ENCODE measurements at places on chromosomes 5 and 9.

GRCh38 chr9:35729700-35730485 is 2.1 kb downstream of the TLN1 start:
- DNase-seq, result peak; percentile 90

- DNase-seq, result no peak
Observed at GRCh38 chr9:32384002-32384363, 460 bp upstream of the ACO1 start.

DNA sequence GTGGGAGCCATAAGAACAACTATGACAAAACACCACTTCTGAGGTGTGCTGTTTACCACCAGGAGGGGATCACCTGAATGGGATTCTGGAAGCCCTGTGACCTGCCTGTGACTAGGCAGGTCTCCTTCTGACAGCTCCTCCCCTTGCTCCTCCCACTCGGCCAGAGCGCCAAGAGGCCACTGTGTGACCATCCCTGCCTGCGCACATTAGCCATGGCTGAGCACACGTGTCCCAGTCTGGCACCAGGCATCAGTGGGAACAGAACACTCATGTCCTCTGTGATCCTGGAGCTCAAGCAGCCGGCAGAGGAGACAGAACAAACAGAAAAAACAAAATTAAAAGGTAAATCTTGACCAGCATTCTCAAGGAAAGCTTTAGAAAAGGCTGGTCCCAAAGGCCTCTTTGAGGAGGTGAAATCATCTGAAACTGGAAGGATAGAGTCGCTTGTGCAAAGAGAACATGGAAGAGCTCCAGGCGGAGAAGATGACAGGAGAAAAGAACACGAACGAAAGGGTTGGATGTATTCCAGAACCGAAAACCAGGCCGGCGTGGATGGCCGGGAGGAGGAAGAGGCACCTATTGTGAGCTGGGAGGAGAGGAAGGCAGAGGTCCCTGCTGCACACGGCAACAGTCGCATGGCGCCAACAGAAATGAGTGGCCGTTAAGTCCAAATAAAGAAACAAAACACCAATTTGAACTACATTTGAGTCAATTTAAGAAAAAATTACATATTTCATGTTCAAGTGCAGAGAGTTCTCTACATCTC is 5.1 kb downstream of the MED10 start:
- no peak for DNase-seq

DNA sequence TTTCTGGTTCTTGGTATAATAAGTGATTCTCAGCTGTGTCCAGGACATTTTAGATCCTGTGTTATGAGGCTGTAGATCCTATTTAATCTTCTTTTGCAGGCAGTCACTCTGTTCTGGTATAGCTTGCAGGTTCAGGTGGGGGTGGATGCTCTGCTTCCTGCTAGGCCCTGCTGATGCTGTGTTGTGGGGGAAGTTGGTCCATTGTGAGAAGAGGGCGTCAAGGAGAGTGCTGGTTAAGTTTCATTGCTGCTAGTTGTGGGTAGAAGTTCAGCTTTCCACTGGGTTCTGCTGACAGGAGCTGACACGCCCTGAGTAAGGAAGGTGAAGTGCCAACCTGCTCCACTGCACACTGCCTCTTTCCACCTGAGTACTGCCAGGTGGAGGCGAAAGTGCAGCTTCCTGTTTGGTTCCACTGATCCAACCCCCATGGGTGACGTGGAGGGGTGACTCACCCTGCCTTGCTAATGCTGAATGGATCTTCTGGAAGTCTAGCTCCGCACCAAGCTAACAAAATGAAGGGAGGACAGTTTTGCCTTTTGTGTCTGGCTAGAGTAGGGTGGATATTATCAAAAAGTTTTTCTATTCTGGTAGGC is 16.3 kb downstream of the NMRK1 start:
- no peak for DNase-seq

DNA sequence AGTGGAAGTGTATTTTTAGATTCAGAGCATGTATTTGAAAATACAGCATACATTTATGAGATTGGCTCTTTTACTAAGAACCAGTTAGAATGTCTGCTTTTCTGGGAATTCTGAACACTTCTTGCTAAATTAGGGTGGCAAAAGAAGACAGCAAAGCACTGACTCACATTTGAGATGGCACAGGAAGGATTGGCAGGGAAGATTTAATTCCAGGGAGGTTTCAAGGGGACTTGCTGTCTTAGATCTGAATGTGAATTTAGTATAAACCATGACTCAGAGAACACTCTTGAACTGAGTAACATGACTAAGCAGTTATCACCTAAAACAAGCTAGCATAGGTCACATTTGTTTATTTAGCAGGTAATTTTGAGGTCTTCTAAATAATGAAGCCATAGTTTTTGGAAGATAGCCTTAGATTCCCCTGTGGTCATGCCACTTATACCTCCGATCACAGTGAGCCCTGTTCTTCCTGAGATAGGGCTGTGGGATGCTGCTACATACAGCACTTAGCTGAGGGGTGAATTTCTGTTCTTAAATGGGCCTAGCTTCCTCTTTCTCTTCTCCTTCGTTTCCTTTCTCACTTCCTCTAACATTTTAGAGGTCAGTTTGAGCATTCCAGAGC is 173.8 kb downstream of the PCSK1 start:
- DNase-seq, result peak; percentile 27

- DNase-seq, result no peak
Observed at GRCh38 chr5:116420540-116420939, 154.1 kb downstream of the SEMA6A start.

DNA sequence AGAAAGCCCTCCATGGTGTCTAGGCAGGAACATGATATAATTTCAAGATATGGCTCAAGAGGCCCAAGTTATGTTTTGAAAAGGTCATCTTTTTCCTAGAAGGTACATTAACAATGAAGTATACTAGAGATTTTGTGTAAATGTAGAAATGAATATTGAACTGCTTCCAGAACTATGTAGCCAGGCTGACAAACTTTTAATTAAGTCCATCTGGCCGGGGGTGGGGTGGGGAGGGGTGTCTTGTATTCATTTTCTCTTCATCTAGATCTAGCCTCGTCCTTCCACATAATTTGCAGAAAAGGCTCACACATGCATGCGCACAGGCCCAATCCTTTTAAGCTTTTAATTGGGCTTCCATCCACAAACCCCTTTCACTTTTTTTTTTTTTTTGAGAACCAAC is 323.3 kb downstream of the ARL15 start:
- no peak for DNase-seq

DNA sequence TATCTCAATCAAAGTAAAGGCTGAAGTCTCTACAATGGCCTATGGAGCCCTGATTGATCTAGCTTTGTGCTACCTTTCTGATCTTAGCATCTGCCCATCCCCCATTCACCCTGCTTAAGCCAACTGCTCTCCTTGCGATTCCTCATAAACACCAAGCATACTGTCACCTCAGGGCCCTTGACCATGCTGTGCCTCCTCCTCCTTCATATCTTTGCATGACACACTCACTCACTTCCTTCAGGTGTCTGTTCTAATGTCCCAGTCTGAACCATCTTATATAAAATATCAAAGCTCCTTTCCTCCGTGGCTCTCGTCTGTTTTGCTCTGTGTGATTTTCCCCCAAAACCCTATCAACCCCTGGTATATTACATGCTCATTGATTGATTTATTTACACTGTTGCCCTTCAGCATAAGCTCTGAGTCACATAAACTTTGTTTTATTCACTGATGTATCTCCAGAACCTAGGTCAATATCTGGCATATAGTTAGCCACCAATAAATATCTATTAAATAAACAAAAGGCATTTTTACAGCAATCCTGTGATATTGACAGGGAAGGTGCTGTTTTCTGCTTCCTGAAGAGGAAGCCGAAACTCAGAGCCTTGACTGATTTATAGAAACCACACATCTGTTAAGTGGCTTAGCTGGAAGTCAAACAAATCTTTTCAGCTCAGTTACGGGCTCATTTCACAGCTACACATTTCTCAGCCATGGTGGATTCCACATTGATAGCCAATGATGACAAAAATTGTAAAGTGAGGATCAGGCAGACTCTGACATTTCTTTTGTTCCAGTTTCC is 103.6 kb downstream of the BOD1 start:
- DNase-seq, result no peak

DNA sequence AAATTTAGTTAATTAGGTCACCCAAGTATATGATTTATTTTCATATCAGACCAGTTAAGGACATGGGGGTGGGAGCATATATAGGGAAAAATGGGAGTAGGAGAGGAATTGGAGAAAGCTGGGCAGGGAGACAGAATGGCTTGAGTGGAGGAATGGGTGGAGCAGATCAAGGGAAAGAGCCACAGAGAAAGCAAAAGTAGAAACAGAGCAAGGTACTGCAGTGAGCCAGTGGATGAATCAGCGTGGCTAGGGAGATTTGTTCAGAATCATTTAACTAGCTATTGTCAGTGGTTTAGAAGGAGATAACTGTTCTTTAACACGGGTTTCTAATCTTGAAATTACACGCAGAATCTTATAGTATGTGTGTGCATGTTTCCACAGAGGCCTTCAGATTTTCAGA is 37.4 kb downstream of the SNX24 start:
- DNase-seq, result peak; percentile 65

DNA sequence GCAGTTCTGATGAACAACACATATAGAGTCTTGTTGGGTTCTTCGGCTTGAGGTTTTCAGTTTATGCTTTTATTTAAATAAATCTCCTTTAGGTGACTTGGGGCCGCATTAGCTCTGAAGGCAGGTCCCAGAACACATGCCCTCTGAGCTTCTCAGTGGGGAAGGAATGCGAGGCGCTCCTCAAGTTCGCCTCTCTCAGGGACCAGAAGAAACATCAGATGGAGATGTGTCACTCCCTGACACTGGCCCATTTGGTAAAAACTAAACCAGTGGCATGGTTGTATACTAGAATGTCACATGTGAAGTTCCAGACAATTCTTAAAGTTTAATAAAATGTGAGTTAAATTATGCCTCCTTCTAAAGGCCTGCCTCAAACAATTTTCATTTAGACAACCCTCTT is 1.9 kb downstream of the MACROH2A1 start:
- DNase-seq, result no peak

GRCh38 chr9:84436386-84437109 is 96.0 kb upstream of the SLC28A3 start:
- no peak for DNase-seq

DNA sequence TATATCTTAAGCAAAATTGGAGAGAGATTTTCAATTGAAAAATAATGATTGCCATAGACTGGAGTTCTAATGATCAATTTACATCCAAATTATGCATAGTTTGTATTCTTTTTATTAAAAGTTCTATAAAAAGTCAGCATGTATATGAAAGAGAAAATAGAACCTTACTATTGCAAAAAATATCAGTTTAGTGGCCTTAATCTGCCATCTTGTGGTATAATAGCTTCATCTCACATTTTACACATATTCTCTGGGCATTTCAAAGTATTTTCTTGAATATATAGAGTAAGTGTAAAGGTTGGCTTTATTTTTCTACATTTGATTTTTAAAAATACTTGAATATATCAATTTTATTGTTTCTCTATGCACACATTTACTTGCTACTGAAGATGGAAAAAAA is 1858.6 kb upstream of the CDH9 start:
- no peak for DNase-seq

DNA sequence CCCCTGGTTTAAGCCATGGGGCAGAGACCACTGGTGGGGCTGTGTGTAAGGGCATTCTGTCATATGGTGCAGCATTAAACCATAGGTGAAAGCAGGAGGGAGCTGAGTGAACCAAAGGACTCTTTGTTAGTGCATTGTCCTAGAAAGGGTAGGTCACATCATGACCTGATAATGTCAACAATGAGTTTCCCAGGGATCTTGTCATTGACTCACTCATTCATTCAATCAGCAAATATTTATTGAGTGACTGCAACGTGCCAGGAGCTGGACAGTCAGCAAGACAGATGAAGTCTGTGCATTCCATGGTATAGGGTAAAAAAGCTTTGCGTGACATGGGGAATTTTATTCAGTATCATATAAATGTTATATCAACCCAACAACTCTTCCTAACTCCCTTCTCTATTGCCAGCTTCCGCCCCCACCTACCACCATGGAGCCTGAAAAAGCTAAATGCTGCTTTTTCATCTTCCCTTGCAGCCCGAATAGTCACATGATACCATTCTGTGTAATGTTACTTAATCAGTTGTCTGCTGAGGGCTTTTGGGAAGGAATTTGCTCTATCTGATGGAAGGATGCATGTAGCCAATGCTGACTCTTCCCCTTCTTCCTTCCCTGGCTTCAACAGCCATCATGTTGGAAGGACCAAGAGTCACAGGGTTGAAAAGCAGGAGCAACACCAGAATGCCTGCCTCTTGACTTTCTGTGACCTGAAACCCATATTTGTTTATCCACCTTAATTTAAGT is 11.5 kb upstream of the OTULINL start:
- no peak for DNase-seq

DNA sequence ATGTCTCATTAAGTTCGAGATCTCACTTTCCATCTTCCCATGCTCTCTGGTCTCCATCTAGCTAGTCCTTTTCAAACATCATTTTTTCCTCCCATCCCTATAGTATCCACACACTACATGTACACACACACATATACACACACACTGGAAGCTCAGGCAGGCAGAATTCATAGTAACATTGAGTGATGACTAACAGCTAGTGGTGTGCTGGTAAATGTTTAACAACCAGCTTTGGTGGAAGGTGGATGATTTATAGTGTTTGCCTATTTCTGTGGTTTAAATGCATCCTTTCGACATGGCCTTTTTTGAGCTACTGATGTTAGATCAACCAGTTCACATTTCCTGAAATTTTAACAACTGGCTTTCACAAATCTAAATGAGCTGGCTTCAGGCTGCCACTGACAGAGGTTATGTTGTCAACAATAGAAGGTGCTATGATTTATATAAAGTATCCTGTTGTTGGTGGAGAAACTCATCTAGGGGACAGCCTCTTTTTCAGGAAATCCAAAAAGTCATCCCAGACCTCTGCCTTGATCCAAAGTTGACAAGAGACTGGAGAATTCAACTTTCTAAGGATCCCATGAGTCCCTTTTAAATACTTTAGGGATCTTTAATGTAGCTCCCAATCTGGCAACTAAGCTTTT is 117.8 kb downstream of the CCDC192 start:
- DNase-seq, result peak; percentile 14

DNA sequence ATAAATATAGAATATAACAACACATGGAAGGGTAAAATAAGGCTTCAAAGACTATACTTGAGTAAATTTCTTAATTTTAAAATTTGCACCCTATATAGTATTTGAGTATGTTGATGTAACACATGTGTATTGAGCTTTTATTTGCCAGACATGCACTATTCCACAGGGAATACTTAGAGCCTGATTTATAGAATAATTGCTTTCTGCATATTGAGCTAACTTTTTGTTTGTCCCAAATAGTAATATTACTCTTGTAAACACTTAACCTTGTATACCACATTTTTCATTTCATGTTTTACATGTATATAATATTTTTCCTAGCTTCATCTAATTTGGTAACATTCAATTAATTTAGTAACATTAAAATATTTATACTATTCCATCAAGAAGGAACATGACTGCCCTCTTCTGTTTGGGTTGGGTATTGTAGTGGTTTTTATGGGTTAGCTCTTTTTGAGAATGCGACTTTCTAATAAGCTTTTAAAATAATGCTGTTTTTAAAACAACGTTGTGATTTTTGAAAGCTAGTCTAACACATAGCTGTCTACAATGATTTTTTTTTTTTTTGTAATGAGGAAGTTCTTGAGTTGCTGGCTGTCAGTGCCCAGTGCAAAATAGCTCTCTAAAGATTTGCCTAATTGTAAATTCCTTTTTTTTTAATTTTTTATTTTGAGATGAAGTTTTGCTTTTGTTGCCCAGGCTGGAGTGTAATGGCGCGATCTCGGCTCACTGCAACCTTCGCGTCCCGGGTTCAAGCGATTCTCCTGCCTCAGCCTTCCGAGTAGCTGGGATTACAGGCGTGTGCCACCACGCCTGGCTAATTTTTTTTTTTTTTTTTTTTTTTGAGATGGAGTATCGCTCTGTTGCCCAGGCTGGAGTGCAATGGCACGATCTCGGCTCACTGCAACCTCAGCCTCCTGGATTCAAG is 4.8 kb downstream of the SUB1 start:
- DNase-seq, result peak; percentile 54

- no peak for DNase-seq
Observed at GRCh38 chr5:96064877-96065276, 103.2 kb upstream of the ELL2 start.
